Aorta (tissue), 5 donors: ENCODE measurements at places on chromosomes 6 and 20. TPM values are rescaled to one million over a fixed set of nuclear protein-coding genes. Genes with fewer than 3 reads are reported as not detected.

Gene GPX5
- not detected for total RNA-seq

- no peaks in the 10 kb centered on the region for H3K27me3 ChIP-seq
- no peaks in the 10 kb centered on the region for H3K4me1 ChIP-seq
- H3K36me3 ChIP-seq: no peaks in the 10 kb centered on the region
- DNase-seq: no peak
These were observed 9.7 kb upstream of the MRPS10 start for GRCh38 chr6:42227173-42227850.

GRCh38 chr20:64188091-64188490 lies 23.8 kb downstream of the MYT1 start:
- H3K27me3 ChIP-seq: peaks cover 2% of the 10 kb centered on the region
- H3K4me3 ChIP-seq: no peak overlapping the region
- H3K27ac ChIP-seq: no peak overlapping the region
- no peak for DNase-seq
- no peaks in the 10 kb centered on the region for H3K4me1 ChIP-seq

DNA sequence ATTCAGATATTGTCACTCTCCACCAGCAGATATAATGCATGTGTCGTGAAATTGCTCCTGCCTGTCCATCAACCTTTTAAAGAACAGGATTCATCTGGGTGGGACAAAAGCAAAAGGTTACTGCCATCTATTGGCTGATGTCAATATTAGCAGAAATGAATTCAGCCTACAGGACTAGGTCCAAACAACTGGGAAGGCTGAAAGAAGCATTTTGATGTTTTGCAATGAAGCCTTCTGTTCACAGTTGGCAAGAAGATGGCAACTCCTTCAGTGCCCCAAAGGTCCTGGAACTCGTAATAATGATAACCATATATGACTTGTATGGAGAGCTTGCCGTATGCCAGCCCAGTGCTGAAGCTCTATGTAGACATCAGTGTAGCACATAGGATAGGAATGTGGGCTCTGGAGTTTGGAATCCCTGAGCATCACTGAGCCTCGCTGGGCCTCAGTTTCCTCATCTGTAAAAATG lies 7.5 kb downstream of the BCAS1 start:
- no peaks in the 10 kb centered on the region for H3K27me3 ChIP-seq
- no peaks in the 10 kb centered on the region for H3K4me1 ChIP-seq
- no peak for DNase-seq
- H3K27ac ChIP-seq: no peak overlapping the region
- no peak overlapping the region for H3K4me3 ChIP-seq

Gene ARFGEF3
- 1.6 TPM for total RNA-seq

Gene IL17F
- not detected for total RNA-seq

Gene SPDEF
- total RNA-seq: not detected

Gene PCK1
- 0.39 TPM for total RNA-seq

Gene ZNF165
- total RNA-seq: 0.24 TPM

Gene HLA-DPB1
- total RNA-seq: 98.9 TPM

DNA sequence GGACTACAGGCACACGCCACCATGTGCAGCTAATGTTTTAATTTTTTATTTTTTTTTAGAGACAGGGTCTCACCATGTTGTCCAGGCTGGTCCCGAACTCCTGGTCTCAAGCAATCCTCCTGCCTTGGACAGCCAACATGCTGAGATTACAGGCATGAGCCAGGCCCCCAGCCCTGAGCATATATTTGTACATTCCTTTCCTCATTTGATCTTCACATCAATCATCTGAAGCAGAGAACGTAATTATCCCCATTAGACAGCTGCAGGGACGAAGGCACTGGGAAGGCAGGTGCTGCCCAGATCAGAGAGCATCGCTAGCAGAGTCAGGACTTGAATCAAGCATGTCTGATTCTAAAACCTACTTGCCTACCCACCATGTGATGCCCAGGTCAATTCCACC lies 41.0 kb upstream of the SIRPA start:
- no peak overlapping the region for H3K27ac ChIP-seq
- no peak overlapping the region for H3K4me3 ChIP-seq
- DNase-seq: no peak
- H3K36me3 ChIP-seq: no peaks in the 10 kb centered on the region
- no peaks in the 10 kb centered on the region for H3K4me1 ChIP-seq

DNA sequence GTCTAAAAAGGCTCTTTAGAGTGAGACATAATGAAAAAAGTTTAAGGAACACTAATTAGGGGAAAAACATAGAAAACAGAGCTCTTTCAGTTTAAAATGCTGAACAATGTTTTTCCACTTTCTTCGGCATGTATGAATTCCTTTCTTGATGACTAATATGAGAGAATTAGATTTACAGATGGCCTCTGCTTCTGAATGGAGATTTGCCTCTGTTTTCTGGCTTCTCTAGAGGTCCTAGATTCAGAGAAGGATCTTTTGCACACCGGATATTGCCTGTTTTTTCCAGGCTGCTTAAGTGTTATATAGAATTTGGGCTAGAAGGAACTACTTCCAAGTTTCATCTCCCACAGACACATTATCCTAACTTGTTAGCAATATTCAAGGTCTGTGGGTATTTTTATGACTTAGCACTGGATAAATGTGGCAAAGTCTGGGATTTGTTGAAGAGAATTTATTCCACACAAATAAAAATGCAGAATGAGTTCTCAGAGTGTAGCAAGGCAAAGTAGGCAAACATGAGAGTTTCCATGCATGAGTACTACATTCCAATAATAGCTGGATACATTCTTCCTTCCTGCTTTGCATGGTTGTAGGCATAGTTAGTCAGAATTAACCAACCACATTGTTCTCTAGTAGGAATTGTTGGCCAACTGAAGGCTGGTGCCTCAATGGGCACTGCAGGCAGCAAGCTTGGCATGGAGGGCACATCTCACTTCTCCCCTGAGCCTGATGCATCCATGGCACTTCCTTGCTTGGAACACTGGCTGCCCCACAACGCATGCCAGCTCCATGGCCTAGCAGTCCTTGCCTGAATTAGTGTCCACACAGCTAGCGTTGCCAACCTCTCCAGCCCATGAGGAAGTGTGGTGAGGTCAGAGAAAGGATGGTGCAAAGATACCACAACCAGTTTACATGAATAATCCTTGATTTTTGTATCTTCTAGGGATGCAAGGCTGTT lies 224.2 kb downstream of the CLIC5 start:
- no peaks in the 10 kb centered on the region for H3K36me3 ChIP-seq
- no peak overlapping the region for H3K4me3 ChIP-seq
- no peaks in the 10 kb centered on the region for H3K4me1 ChIP-seq

Gene PRL
- not detected for total RNA-seq

DNA sequence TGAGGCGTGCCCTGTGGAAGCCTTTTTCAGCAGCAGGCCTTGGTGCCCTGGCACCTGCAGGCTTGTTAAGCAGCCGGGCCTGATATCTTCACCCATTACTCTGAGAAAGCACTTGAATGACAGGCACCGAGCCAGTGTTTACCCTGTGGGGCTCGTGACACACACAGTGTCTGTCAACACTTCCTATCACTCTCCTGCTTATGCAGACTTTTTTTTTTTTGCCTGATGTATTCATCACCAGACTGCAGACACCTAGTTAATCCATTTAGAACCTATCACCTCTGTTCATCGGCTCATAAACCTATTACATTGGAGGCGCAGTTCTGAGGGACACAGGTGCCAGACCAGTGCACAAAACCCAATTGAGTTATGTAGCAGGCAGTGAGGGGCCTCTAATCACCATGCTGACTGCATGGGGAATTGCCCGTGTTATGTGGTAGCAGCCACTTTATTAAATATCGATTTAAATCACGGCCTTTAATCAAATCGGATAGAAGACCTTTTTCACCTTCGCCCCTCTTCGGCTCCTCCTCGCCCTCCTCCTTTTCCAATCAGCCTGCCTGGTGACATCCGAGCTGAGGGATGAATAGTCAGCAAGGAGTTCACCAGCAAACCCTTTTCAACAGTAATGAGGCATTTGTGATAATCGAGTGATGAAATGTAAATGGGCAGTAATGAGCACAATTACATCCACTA lies 962.9 kb upstream of the SLC35B3 start:
- no peaks in the 10 kb centered on the region for H3K4me1 ChIP-seq
- no peak overlapping the region for H3K27ac ChIP-seq
- H3K36me3 ChIP-seq: no peaks in the 10 kb centered on the region
- peaks cover 1% of the 10 kb centered on the region for H3K27me3 ChIP-seq
- DNase-seq: no peak
- no peak overlapping the region for H3K4me3 ChIP-seq

GRCh38 chr6:131383421-131384411 lies 189.3 kb upstream of the ARG1 start:
- H3K27me3 ChIP-seq: no peaks in the 10 kb centered on the region
- no peak overlapping the region for H3K27ac ChIP-seq
- no peaks in the 10 kb centered on the region for H3K4me1 ChIP-seq

- no peak for DNase-seq
- no peaks in the 10 kb centered on the region for H3K36me3 ChIP-seq
- H3K27me3 ChIP-seq: no peaks in the 10 kb centered on the region
These were observed 188.7 kb downstream of the CDC5L start for GRCh38 chr6:44576132-44576631.

Gene TNFRSF6B
- 5.9 TPM for total RNA-seq

GRCh38 chr6:83258517-83258916 lies 65.4 kb downstream of the RWDD2A start:
- H3K36me3 ChIP-seq: peaks cover 2% of the 10 kb centered on the region
- no peaks in the 10 kb centered on the region for H3K27me3 ChIP-seq
- no peak for DNase-seq
- no peaks in the 10 kb centered on the region for H3K4me1 ChIP-seq
- H3K27ac ChIP-seq: no peak overlapping the region

GRCh38 chr6:40425192-40425919 lies 161.8 kb downstream of the LRFN2 start:
- H3K27ac ChIP-seq: no peak overlapping the region
- no peaks in the 10 kb centered on the region for H3K4me1 ChIP-seq
- H3K4me3 ChIP-seq: no peak overlapping the region

- H3K27me3 ChIP-seq: no peaks in the 10 kb centered on the region
- DNase-seq: no peak
- no peaks in the 10 kb centered on the region for H3K36me3 ChIP-seq
- H3K4me1 ChIP-seq: no peaks in the 10 kb centered on the region
These were observed 3.7 kb downstream of the BIRC7 start for GRCh38 chr20:63239431-63239830.

Gene COL20A1
- 0.09 TPM for total RNA-seq

DNA sequence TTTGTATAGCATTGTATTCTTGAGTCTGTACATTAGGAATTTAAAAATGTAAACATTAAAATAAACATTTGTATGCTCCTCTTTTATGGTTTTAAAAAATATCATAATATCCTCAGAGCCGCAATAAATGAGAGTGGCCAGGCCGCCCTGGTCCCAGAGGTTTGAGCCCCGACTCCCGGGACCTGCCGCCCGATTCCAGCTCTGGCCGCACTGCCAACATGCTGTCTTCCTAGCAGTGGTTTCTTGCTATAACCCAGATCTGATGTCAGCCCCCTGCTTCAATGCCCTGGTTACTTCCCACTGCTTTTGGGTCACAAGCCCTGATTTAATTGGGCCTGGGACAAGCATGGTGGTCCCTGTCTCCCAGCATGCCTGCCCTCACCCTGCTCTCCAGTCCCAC lies 5.4 kb upstream of the ARID1B start:
- no peaks in the 10 kb centered on the region for H3K27me3 ChIP-seq
- DNase-seq: no peak
- no peak overlapping the region for H3K27ac ChIP-seq
- no peaks in the 10 kb centered on the region for H3K4me1 ChIP-seq

- no peak overlapping the region for H3K27ac ChIP-seq
- peaks cover 3% of the 10 kb centered on the region for H3K4me1 ChIP-seq
These were observed 78.1 kb downstream of the CBFA2T2 start for GRCh38 chr20:33567949-33568348.

- no peak overlapping the region for H3K27ac ChIP-seq
- H3K36me3 ChIP-seq: no peaks in the 10 kb centered on the region
- no peak for DNase-seq
- no peaks in the 10 kb centered on the region for H3K27me3 ChIP-seq
These were observed 2.0 kb upstream of the SLC22A23 start for GRCh38 chr6:3458706-3459421.

GRCh38 chr20:53422039-53422438 lies 171.6 kb downstream of the ZNF217 start:
- no peaks in the 10 kb centered on the region for H3K36me3 ChIP-seq
- no peaks in the 10 kb centered on the region for H3K4me1 ChIP-seq

Gene ESR1
- total RNA-seq: 4.1 TPM

Gene PI16
- 38.7 TPM for total RNA-seq

Gene PAK5
- total RNA-seq: 0.33 TPM

- H3K27me3 ChIP-seq: peaks cover 6% of the 10 kb centered on the region
- no peak overlapping the region for H3K27ac ChIP-seq
- no peak for DNase-seq
- H3K36me3 ChIP-seq: no peaks in the 10 kb centered on the region
- H3K4me3 ChIP-seq: no peak overlapping the region
These were observed 1.6 kb downstream of the TFAP2C start for GRCh38 chr20:56630506-56631317.

DNA sequence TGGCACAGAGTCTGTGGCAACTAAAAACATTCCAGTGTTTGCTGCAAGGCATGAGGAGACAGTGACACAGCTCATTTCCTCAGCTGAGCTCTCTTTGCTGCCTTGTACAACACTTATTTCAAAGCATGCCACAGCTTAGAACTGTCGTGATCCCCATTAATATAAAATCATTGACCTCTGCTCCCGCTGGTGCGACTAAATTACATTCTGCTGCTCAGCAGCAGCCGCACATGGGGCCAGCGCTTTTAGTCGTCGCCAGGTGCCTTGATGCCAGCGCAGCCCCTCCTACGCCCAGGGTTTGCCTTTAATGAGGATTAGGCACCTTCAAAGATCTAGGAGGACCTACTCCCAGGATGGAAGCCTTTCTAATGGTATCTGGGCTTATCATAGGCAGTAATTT lies 717.9 kb upstream of the POU3F2 start:
- H3K36me3 ChIP-seq: no peaks in the 10 kb centered on the region
- H3K27me3 ChIP-seq: no peaks in the 10 kb centered on the region
- H3K4me1 ChIP-seq: no peaks in the 10 kb centered on the region
- no peak for DNase-seq

Gene CLPSL1
- not detected for total RNA-seq

DNA sequence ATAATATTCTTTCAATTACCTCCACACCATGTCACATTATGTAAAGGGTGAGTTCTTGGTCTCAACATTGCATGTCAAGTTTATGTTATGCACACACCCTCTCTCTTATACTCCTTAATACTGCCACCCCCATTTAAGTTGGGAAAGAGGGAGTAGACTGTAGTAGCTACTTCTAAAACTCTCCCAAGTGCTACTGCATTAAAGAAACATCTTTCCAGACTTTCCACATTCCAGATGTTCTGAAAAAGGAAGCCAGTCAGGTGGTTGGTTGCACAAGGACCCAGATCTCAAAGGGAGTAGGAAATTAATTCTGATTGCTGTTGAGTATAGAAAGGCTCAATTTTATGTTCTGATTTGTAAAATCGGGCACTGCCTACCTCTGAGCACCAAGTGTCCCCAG lies 419.5 kb downstream of the CD83 start:
- no peak for DNase-seq
- H3K27ac ChIP-seq: no peak overlapping the region
- H3K4me1 ChIP-seq: peaks cover 4% of the 10 kb centered on the region
- no peak overlapping the region for H3K4me3 ChIP-seq
- no peaks in the 10 kb centered on the region for H3K27me3 ChIP-seq

- peak; percentile 69 for DNase-seq
- no peaks in the 10 kb centered on the region for H3K27me3 ChIP-seq
- peak overlapping the region; percentile 23 for H3K27ac ChIP-seq
These were observed 37.6 kb upstream of the ZBP1 start for GRCh38 chr20:57657535-57658446.
